ENCODE measurements at places on chromosomes 16 and 17. TPM values are rescaled to one million over a fixed set of nuclear protein-coding genes. Genes with fewer than 3 reads are reported as not detected.

DNA sequence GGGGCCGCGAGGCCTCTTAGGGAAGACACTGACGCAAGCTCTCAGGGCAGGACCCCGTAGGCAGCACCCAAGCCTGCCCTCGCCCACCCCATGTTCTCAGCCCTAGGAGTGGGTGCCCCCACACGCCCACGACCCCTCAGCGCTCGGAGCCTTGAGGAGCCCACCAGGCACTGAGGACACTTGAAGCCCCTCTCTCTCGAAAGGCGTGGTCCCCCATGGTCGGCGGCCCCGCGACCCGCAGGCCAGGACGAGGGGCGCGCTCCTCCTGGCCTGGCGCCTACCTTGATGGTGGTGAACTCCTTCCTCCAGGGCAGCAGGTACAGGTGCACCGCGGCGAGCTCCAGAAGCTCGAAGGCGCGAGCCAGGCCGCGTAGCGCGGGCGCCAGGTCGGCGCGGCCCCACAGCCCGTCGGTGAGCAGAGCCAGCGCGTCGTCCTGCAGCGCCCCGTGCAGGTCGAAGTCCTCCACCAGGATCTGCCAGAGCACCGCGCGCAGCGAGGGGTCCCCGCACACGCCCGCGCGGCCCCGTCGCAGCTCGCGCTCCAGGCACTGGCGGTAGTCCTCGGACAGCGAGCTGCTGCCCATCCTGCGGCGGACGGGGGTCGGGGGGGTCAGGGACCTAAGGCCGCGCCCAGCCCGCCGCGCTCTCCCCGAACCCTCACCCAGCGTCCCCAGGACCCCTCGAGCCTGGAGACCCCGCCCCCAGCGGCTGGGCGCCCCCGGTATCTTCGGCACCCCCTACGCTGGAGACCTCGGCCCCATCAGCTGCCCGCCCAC lies 668 bp downstream of the SPATA2L start:
- peak; percentile 66 for DNase-seq

GRCh38 chr17:82848022-82848592 lies 8.3 kb upstream of the ZNF750 start:
- DNase-seq: peak; percentile 74

DNA sequence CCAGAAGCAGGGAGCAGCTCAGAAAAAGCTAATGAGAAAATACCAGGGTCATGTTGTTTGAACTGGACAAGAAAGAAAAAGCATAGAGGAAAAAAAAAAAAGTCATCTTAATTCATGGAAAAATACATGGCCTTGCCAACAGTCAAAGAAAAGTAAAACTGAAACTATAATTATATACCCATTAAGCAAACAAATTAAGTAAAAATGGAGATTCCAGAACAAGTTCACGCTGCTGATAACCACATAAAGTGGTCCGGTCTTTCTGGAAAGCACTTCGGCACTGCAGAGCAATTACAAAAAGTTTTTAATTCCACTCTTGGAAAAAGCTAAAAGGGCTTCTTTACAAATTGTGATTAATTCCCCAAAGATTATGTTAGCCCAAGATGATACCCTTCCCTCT lies 12.4 kb upstream of the P2RX5 start:
- DNase-seq: no peak

CX3CL1 gene
- total RNA-seq: 4.0 TPM

- DNase-seq: no peak
Measured at GRCh38 chr17:34242587-34243363, 12.3 kb upstream of the CCL2 start.

HOXB13 gene
- total RNA-seq: not detected

- no peak for DNase-seq
Measured at GRCh38 chr16:369866-370436, 387 bp downstream of the MRPL28 start.

KRTAP2-3 gene
- total RNA-seq: not detected

CD79B gene
- 0.51 TPM for total RNA-seq

DNA sequence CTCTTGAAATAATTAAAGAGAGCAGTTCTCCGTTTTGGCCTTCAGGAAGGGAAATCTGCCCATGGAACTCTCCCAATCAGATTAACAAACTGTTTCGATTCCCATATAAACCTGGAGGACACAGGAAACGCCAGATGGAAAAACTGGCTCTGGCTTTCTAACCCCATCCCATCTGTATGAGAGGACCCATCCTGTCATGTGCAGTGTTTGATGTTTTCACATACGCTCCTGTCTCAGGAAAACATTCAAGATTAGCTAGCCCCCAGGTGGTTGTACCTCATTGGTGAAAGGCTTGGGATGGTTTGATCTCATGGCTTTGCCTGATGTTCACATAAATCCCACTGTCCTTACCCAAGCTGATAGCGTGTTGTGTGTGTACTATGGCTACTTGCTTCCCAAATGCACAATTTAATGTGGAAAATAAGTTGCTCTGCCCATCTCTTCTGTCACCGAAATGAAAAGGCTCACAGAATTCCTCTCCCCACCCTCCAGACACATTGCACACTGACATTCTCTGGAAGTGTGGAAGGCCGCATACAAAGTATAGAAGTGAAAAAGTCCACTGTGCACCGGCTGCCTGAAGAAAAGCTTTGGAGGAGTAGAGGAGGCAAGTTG lies 18.2 kb upstream of the ERN1 start:
- peak; percentile 96 for DNase-seq

DNA sequence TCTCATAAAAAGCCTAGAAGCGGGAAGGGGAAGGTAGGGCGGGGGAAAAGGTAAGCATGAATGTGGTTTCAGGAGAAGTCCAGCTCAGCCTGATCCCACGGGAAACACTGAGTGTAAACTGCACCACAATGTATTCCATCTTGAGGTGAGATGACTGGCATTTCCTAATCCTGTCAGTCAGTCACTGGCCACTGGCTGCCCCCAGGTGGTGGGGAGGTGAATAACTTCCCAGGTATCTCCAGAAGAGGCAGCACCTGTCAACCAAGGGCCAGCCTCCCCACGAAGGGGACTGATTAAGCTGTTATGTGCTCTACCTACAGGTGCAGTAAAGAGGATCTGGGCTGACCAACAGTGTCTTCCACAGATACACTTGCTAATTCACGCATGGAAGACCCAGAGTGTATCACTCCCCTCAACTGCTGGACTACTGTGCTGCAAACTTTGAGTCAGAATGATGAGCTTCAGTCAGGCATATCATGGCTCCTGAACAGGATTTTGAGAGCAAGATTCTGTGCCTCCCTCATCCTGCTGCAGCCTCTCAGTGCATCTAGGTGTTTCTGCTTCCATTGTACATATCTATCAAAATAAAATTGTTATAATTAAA lies 108.5 kb upstream of the CCL2 start:
- DNase-seq: peak; percentile 8

DNA sequence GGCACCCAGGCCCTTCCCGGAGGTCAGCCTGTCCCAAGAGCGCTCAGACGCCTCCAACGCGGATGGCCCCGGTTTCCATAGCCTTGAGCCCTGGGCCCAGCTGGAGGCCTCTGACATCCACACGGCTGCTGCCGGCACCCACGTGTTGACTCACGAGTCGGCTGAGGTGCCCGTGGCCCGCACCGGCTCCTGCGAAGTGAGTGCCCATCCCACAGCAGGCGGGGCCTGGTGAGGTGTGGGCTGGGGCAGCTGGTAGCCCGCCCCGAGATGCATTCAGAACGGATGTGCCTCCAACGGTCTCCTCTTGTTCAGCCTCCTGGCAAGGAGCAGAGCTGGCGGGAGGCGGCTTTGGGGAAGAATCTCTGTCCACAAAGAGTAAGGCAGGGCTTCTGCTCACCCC lies 2.7 kb downstream of the WDR90 start:
- DNase-seq: no peak

Measured in dermis microvascular lymphatic vessel endothelial cell (primary cell).